Thymus (tissue), 14 donors: ENCODE measurements at places on chromosomes 3 and 15. TPM values are rescaled to one million over a fixed set of nuclear protein-coding genes. Genes with fewer than 3 reads are reported as not detected.

DNA sequence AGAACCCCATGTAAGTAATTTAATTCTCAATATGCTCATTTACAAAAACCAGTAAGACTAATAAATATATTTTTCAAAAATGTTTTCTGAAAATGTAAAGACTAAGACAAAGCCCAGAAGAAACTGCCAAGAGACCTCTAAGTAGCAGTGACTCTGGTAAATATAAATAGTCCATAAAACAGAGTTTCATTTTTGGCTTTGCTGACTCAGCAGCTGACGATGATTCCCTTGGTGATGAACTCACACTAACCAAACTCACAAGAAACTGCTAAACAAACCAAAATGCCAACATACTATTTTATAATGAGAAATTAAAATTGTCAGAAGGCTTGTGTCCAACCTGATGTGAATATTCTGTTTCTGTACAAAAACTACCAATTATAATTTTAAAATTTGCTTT, 31.5 kb upstream of the IMPG2 start:
- DNase-seq = no peak

GRCh38 chr3:1287815-1288214, 195.0 kb downstream of the CNTN6 start:
- no peak for DNase-seq

GRCh38 chr3:23497156-23497555, 294.0 kb downstream of the UBE2E2 start:
- no peak for DNase-seq

Gene TMEM108
- total RNA-seq = 0.33 TPM

GRCh38 chr15:65021488-65021887, 8.0 kb downstream of the MTFMT start:
- no peak for DNase-seq

DNA sequence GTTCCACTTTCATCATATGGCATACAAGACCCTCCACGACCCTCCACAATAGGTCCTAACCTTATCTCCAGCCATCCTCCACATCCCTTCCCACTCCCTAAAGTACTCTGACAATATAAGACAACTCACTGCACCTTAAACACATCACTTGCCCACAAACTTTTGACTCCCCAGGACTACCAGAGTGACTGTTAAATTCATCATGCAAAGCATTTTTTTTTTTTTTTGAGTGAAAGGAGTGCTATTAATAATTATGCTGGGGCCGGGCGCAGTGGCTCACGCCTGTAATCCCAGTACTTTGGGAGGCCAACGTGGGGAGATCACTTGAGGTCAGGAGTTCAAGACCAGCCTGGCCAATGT, 55.8 kb downstream of the OSBPL10 start:
- no peak for DNase-seq

- DNase-seq = no peak
Observed at GRCh38 chr15:40768521-40769273, 1.1 kb upstream of the C15orf62 start.

Gene NR2E3
- 0.05 TPM for total RNA-seq

- no peak for DNase-seq
Observed at GRCh38 chr3:150317469-150317868, 90.6 kb upstream of the TSC22D2 start.

DNA sequence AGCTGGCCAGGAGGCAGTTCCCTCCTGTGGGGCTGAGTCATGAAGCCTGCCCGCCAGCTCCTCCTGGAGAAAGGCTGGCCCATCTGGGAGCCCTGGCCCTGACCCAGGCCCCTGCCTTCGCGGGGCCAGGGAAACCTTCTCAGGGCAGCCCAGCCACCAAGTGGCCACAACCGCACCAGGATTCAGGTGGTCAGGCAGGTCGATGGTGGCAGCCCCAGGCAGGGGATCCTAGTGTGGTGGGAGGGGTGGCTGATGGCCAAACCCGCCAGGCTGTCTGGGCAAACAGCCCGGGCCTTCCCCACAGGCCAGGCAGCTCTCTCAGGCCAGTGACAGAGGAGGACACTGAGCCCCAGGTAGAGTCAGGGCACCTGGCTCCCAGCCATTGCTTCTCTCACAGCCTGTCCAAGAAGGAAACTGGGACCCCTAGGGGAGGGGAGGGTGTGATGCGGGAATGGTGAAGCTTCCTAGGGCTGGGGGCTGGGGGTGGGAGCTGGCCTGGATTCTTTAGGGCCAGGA, 1.2 kb downstream of the TWF2 start:
- no peak for DNase-seq

- DNase-seq = no peak
Observed at GRCh38 chr3:132911741-132912415, 126.3 kb upstream of the TMEM108 start.

Gene ESYT3
- total RNA-seq = 0.09 TPM

Gene CHL1
- 0.66 TPM for total RNA-seq

GRCh38 chr15:87682527-87682926, 574.0 kb downstream of the NTRK3 start:
- DNase-seq = no peak

Gene GP5
- total RNA-seq = 0.14 TPM

DNA sequence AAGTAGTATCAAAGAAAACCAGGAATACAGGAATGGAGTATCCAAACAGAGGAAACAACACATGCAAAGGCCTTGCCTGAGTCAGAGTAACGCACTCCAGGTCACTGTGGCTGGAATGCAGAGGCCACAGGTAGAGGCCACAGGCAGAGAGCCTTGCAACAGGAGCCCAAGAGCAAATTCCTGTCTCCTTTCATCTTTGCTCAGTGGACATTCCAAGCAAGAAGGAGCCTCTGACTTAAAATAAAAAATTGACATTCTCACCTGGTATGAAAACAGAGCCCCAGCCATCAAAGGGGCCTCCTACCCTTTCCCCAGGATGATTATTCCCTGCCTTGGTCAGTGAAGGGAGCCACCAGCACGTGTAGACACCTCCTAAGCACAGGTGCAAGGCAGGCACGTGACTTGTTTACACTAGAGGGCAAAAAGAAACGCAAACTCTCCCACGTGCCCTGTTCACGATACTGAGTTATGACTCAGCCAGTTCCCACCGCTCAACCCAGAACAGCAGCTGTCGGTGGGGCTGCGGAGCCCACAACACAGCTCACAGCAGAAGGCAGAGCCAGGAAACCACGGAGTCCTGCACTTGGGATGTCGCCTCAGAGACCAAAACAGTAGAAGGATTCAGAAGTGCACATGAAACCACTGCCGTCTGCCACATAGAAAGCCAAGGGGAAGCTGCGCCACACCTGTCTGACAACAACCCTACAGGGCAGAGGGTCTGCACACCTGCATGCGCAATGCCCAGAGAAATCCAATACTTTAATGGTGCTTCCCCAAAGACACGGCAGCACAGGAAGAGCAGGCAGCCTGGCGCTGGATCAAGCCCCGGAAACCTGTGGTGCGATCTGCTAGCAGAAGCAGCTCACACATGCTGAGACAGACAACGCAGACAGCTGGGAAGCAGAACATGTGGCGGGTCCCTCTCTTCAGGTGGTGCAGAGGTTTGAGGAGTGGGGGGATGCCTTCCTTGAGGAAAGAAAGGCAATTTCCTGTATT, 52.1 kb downstream of the ITGB5 start:
- DNase-seq = peak; percentile 79

DNA sequence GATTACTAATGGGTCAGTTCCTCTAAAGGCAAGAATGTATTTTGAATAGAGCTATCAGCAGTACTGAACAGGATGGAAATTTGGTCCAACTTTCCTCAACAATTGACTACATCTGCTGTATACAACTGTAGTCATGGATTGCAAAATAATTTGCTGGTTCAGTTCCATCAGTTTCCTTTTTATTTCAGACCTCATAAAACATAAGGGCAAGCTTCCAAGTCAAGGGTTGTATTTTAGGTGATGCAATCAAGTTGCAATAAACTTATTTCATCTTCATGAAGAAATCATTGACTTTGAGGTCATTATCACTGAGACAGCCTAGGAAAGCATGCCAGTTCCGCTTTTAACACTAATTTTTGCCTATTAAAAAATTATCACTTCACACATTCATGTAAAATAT, 90.4 kb upstream of the TSEN2 start:
- DNase-seq = no peak

Gene LRRC49
- total RNA-seq = 3.2 TPM

DNA sequence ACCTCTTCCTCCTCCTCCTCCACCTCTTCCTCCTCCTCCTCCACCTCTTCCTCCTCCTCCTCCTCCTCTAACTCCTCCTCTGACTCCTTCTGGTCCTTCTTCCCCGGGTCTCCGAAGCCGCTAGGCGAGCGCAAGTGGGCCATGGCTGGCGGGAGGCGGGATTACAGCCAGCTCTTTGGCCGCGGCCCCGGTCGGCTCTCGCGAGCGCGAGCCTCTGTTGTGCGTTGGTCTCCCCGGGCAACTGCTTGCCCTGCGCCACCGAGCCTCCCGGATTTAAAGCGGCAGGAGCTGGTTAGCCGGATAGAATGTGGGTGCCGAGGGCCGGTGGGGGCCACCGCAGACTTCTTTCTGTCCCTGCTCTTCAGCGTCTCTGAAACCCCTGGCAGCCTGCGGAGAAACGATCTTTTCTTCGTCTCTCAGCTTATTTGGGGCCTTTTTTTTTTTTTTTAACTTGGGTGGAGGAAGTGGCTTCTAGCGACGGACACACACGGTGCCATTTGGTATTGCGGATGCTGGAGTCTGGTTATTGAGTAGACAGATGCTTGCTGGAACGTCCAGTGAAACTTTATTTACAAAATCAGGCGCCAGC, at the start of gene ERICH6:
Gene ERICH6 (minus strand): TSS at position 165 of the 589 bp plus-strand sequence. CDS start 22 bp downstream, at position 143.
- peak; percentile 62 for DNase-seq

DNA sequence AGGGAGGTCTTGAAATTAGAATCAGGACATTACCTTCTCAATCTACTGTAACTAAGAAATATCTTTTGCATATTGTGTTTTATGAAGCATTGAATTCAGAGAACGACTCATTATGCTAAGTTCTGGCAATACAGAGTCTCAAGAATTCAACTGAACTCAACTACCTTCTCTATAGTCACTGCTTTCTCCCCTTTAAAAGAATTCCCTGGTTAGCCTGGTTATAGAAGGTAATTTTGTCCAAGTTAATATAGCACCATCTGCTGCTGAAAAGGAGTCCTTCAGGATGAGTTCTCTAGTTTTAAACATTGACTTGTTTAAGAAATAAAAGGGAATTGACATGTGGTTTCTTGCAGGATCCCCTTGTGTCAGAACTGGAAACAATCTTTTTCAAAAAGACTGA, 60.2 kb downstream of the IL16 start:
- DNase-seq = no peak

DNA sequence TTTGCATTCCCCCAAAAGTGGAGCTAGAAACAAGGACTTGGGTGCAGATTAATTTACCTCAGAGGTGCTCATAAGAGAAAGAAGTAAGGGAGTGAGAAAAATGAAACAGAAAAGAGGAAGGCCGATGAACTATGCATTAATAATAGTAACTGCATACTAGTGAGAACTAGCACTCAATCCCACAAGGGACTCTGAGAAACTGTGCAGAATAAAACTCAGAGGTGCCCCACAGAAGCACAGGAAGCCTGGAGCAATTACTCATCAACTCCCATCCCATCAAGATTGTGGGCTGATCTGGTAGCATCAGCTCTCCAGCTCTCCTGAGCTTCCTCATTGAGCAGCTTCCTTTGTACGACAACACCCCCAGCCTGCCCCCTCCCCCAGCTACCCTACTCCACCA, 50.8 kb downstream of the CLDN18 start:
- DNase-seq = no peak

Gene RETNLB
- total RNA-seq = not detected

GRCh38 chr15:31483986-31484951, 157.6 kb downstream of the KLF13 start:
- DNase-seq = no peak

GRCh38 chr3:114442246-114442645, 148.4 kb downstream of the TIGIT start:
- no peak for DNase-seq

- DNase-seq = no peak
Observed at GRCh38 chr3:60992395-60992794, 258.9 kb downstream of the FHIT start.

DNA sequence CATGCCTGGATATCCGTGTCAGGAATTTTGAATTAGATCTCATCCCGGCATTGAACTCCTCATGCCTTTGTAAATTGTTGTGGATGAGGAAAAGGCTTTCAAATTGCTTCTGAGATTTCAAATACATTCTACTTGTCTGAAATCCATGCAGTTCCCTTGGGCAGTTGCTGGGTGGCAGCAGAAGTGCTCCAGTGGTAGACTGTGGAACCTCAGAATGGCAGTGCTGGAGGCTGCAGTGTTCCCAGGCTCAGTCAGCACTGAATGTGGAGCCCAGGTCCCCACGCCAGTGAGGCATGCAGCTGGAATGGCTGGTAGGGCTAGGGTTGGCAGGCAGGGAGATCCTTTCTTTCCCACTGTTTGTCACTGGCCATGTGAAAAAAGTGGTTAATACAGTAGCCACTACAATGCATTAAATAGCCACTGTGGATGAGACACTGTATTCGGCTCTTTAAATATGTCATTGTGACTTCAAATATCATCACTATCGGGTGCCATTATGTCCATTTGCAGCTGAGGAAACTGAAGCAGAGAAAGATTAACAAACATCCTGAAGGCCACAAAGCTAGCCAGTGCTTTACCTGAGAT, 98.6 kb downstream of the TPRG1 start:
- DNase-seq = peak; percentile 70

GRCh38 chr3:52402101-52402521, 42.8 kb downstream of the SEMA3G start:
- no peak for DNase-seq

DNA sequence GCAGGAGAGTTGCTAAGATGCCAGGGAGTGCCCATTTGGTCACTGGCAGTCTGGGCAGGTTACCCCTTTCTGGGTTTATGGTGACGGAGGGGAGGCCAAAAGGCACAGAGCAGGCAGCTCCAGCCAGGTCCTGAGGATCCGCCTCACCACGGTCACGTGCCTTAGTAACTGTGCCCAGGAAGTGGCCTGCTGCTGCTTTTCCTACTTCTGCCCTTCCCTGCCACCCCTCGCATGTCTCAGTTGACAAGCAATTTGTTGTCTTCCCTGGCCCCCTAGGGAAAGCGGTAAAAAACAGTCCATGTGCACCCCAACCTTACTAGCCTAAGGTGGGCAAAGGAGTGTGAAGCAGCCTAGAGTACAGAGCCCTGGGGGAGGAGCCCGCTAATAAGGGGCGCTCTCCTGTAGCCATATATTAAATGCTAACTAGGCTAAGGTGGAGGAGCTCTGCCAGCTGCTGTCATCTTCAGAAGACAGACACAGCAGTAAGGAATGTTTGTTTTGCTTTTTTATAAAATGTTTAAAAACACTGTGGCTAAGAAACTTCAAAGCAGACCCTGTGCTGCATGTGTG, 9.1 kb upstream of the LIPH start:
- no peak for DNase-seq

DNA sequence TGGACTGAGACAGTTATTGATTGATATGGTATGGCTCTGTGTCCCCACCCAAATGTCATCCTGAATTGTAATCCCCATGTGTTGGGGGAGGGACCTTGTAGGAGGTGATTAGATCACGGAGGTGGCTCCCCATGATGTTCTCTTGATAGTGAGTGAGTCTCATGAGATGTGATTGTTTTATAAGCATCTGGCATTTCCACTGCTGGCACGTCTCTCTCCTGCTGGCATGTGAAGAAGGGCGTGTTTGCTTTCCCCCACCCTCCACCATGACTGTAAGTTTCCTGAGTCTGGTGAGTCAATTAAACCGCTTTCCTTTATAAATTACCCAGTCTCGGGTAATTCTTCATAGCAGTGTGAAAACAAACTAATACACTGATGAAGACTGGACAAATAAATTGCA, 105.6 kb upstream of the MELTF start:
- no peak for DNase-seq

- DNase-seq = no peak
Observed at GRCh38 chr3:100613721-100614390, 4.5 kb downstream of the ADGRG7 start.

GRCh38 chr3:63576846-63577245, 75.6 kb upstream of the SNTN start:
- DNase-seq = no peak

- no peak for DNase-seq
Observed at GRCh38 chr15:41989573-41990242, 17.4 kb upstream of the EHD4 start.

Gene H1-8
- total RNA-seq = 0.09 TPM
